ENCODE measurements at places on chromosomes 3 and 15.

- DNase-seq: no peak
Measured at GRCh38 chr3:133412183-133413132, 12.6 kb downstream of the BFSP2 start.

GRCh38 chr3:108134555-108134880 lies 43.7 kb upstream of the CD47 start:
- no peak for DNase-seq

- no peak for DNase-seq
Measured at GRCh38 chr3:36894914-36895313, 49.9 kb downstream of the TRANK1 start.

GRCh38 chr3:173993299-173993698 lies 595.8 kb downstream of the NLGN1 start:
- DNase-seq: no peak

GRCh38 chr15:70257573-70258248 lies 160.0 kb upstream of the TLE3 start:
- DNase-seq: no peak

- DNase-seq: no peak
Measured at GRCh38 chr15:42608752-42609488, 33.5 kb downstream of the STARD9 start.

DNA sequence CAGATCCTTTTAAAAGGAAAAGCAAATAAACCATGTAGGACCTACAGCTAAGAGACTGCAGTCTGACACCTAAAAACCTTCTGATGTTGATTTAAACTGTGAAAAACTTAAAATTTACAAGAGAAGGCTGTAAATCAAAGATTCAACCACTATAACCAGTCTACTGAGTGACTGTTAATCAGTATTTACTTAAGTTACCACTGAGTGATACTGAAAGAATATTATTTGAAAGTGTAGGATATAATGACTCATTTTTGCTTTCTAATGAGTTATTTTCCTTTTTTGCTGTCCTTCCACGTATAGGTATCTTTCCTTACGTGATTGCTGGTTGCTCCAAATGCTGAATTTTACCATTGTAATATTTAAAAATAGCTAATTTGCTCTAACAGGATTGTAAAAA lies 44.6 kb downstream of the RFX7 start:
- no peak for DNase-seq

GRCh38 chr3:79729096-79729495 lies 38.7 kb downstream of the ROBO1 start:
- DNase-seq: no peak

GRCh38 chr3:127959873-127960272 lies 44.8 kb downstream of the KBTBD12 start:
- no peak for DNase-seq

- DNase-seq: no peak
Measured at GRCh38 chr3:60475096-60475495, 776.2 kb downstream of the FHIT start.

DNA sequence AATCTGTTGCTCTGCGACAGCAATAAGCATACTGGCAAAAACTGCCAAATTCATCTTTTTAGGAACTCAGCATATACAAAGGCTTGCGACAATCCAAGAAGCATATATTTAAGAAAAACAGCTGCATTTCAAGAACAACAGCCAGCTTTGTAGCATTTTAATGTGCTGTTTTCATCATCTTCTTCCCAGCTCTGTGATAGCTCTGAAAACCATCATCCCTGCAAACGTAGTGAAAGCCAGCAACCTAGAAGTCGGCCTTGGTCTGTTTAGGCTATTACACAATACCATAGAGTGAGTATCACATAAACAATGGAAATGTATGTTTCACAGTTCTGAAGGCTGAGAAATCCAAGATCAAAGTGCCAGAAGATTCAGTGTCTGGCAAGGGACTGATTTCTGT lies 187.5 kb downstream of the NAALADL2 start:
- no peak for DNase-seq

GRCh38 chr3:12508291-12508700 lies 24.0 kb downstream of the TSEN2 start:
- no peak for DNase-seq

DNA sequence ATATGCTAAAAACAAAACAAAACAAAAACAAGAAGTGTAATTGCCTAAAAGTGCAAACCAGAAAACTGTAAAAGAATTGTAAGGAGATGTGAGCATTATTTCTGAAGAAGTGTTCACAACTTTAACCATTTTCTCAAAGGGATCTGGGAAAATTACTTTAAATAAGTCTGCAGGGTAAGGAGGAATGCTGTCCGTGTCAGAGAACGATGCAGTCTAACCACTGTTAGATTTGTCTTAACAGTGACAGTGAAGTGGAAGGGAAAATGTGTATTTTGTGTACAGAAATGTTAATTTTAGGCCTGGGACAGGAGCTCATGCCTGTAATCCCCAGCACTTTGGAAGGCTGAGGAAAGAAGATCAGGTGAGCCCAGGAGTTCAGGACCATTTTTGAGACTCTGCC lies 95.7 kb downstream of the DLG1 start:
- no peak for DNase-seq

DNA sequence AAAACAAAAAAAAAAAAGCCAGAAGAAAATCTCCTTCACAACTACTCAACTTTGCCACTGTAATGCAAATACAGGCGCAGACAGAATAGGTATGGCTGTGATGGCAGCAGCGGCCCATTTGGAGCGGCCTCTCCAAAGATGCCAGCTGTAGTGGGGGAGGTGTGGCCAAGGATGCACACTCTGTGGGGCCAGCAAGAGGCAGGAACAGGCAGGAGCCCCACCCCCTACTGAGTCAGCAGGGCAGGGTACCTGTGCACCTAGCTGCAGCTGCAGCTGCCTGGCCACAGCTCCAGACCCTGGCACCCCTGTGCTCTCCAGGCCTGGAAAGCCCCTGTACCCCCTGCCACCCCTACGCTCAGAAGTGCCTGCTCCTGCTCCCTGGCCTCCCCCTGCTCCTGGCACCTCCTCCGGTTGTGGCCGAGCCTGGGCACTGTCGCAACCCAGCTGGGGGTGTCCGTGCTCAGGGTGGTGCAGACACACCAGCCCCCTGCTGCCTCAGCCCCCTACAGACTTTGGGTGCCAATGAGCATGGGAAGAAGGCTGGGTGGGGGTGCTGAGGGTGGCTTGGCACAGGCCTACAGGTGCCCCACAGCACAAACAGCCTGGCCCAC lies 312.7 kb downstream of the ULK4 start:
- no peak for DNase-seq

DNA sequence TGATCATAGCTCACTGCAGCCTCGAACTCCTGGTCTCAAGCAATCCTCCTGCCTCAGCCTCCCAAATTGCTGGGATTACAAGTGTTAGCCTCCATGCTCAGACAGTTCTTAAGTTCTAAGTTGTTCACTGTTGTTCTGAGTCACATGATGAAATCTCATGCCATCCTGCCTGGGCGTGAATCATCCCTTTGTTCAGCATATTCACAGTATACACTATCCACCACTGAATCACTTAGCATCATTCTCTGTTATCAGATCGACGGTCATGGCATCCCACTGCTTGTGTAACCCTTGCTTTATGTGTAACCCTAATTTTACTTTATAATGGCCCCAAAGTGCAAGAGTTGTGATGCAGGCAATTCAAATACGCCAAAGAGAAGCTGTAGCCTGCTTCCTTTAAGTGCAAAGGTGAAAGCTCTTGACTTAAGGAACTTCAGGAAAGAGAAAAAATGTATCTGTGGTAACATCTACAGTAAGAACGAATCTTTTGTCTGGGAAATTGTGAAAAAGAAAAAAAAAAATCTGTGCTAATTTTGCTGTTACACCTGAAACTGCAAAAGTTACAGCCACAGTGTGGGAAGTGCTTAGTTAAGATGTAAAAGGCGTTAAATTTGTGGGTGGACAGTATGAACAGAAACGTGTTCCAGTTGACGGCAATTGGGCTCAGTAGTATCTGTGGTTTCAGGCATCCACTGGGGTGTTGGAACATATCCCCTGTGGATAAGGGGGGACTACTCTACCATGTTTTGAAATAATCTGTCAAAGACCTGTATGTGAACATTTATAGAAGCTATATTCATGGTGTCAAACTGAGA lies 80.6 kb downstream of the PCOLCE2 start:
- no peak for DNase-seq
